NCI-H146 (cell line): ENCODE measurements at places on chromosomes 2 and 18.

DNA sequence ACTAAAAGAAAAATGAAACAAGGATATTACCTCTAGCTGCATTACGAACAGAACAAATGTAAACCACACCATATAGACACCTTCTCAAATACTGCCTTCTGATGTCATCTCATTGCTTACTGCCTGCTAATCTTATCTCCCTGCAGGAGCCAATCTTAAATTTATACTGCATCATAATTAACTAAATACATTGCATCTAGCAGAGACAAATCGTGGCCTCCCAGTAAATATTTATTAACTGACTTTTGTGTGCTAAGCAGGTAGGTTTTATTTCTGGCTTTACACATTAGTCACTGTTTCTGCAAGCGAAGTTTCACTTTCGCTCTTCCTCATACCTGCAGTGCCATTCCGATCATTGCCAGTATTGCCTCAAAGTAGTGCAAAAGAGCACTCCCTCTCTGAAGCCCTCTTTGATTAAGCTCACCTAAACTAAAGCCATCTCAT lies 67.5 kb downstream of the SPATS2L start:
- no peak for DNase-seq

GRCh38 chr2:231708773-231709635 lies 679 bp downstream of the PTMA start:
- DNase-seq: peak; percentile 36

DNA sequence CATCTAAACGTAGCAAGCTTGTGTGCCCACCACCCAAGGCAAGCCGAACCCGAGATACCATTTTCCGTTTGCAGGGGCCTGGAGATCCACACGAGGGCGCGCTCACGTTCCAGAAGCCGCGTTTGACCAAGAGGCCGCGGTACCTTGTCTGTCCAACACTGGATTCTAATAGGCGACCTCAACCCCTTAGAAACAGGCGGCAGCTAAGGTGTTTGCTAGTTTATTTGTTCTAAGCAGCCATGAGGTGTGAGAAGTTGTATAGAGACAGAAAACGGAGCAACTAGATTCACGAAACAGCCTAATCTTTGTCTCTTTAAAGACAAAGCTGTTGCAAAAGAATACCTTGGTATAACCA lies 4.2 kb downstream of the HOXD11 start:
- DNase-seq: peak; percentile 11

GRCh38 chr18:22829781-22830180 lies 103.3 kb upstream of the RBBP8 start:
- DNase-seq: no peak

- DNase-seq: peak; percentile 20
These were observed 192.8 kb upstream of the RAB12 start for GRCh38 chr18:8416212-8417019.

DNA sequence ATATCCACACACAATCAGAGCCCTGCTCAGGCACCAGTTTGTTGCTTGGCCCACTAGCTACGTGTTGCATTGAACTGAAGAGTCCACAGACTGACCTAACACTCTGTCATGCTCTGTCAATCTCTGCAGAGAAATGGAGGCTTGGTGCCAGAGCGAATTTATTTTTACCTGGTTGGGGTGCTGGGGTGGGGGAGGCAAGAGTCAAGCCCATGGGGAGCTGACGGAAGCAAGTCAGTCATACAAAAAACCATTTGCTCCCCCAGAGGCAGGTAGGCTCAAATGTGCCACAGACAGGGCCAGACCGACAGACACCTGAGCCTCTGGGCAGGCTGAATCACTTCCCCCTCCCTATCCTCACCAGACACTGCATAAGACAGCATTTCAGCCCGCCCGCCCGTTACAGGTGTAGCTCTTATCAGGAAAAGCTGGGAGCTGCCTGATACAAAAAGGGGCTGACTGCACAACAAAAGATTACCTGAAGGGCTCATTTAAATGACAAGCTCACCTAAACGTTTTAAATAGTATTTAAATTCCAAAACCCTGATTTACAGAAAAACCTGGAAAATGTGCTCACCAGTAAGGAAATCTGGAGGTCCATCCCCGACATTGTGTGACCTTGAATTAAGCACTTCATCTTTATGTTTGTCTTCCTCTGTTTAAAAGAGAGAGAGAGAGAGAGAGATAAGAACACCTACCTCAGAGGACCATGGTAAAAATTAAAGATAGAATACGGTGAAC lies 2.1 kb upstream of the PCBP1 start:
- peak; percentile 92 for DNase-seq

- DNase-seq: no peak
These were observed 45.2 kb downstream of the NCK2 start for GRCh38 chr2:105789745-105790460.

- no peak for DNase-seq
These were observed 655.8 kb downstream of the NUP35 start for GRCh38 chr2:183780072-183780471.

DNA sequence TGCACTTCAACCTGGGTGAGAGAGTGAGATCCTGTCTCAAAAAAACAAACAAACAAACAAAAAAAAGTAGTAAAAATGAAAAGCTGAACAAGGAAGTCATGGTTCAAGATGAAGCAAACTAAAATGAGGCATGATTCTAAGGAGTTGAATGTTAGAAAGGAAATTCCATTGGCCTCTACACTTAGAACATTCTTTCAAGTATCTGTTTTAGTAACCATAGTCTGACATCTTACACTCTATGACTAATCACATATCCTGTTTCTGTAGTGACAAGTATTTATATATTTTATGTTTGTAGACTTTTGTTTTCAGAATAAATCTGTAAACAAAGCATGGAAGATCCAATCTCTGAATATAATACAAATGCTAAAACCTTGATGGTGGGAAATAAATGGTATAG lies 164.1 kb downstream of the KIAA1328 start:
- DNase-seq: no peak

DNA sequence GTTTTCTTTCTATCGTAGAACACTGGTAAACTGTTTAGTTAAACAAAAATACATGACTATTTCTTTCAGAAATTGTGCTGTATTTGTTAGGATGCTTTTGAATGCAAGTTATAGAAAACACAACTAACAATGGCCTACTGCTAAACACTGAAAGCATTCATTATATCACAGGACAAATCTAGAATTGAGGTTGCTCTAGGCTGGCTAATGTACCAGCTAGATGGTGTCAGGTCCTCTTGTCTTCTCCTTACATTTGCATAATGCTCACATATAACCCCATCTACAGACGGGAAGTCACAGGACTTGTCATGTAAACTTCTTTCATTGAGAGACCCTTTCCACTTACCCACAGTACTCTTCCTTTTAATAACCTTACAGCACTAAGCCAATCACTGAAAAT lies 586.8 kb downstream of the DSC3 start:
- no peak for DNase-seq

DNA sequence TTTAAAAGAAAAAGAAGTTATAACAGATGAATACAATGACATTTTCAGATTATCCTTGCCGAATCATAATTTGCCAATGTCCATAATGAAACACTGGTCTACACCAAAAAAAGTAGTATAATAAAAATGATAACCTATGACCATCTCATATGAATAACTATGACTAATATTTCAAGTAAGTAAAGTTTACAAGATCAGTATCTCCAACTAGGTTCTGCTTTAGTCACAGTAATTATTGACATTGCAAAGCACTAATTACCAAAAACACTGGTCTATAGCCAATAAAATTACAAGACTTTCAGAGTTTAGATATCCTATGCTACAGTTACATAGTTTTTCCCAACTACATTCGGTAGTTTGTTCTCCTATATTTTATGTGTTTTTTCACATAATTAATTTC lies 136.7 kb downstream of the MEMO1 start:
- no peak for DNase-seq

GRCh38 chr2:102704531-102704930 lies 57.3 kb upstream of the TMEM182 start:
- DNase-seq: no peak

GRCh38 chr2:159050426-159050825 lies 82.0 kb downstream of the TANC1 start:
- DNase-seq: no peak

- no peak for DNase-seq
These were observed 886.7 kb downstream of the SUCLG1 start for GRCh38 chr2:83572400-83572799.

GRCh38 chr2:25281522-25281921 lies 60.2 kb downstream of the DNMT3A start:
- no peak for DNase-seq

GRCh38 chr2:81093031-81093430 lies 788.5 kb upstream of the LRRTM1 start:
- no peak for DNase-seq

GRCh38 chr2:102428573-102428972 lies 5.6 kb downstream of the IL18RAP start:
- no peak for DNase-seq

DNA sequence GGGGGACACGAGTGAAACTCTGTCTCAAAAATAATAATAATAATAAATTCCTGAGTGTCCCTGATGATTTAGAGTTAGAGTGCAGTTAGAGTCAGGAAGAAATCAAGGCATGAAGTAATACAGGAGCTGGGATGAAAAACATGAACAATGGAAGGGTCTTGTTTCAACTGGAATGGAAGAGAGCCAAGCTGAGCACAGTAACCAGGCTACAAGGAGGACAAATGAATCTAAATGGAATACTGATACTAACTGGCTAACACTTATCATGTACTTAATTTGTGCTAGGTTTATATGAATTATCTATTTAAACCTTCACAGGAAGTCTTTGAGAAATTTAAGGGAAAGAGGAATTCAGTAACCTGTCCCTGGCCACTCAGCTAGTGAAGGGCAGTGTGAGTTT lies 38.8 kb upstream of the PSME4 start:
- no peak for DNase-seq

DNA sequence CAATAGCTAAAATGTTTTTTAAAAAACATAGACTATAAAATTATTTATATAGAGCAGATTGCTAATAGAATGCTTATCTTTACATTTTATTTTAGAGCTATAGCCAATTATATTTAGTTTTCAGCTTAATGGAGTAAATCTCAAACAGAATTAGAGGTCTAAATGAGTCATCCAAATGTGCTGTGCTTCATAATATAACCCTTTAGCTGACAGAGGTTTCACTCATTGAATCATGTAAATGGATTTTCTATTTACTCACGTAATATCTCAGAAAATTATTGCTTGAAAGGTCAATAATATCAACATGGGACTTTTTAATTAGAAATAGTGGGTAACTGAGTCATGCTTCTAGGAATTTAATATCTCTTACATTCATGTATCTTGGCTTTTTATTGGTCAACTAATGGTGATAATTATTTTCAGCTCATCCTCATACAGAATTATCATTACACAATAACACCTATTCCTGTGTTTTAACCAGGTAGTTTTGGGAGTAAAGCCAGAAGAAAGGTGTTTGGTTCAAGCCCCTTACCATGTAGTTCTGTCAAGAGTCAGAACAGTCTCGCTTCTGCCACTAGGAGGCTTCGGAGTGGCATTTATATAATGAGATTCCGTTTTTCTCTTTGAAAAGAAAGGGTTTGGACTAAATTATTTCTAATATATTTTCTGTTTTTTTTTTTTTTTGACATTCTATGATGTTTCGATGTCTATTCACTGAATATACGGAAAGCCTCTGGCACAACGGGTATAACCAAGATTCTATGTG lies 217.6 kb downstream of the CDH7 start:
- DNase-seq: no peak

DNA sequence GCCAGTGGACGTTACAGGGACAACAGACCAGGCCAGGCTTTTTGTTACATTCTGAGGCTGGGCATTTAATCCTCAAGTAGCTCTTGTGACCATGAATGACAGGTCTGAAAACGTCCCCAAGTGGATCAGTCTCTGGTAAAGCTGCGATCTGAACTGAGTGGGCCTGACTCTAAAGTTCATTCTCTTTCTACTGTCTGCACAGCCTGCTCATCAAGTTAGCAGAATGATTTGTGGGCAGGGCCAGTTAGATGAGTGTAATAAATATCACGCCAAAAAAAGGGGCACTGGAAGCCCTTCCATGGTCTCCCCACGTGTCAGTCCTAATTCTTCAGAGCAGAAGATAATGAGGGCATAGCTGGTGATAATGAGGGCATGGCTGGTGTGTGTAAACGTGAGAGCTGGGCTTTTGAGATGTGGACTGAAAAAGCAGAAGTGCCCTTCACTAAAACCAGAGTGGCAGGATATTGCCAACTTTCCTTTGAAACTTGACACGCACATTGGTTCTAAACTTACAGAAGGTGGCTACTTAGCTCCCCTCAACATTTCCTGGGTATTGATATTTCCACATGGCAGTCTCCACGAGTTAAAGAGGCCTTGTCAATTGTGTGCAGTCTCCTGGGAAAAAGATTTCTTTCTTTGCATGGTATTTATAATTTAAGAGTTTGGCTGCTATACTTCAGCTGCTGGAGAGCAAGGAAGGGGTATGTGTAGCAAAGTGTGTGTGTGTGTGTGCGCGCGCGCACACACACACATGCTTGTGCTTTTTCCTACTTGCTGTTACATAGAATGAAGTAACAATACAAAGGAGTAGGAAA lies 72.7 kb upstream of the LYPD6B start:
- DNase-seq: no peak

DNA sequence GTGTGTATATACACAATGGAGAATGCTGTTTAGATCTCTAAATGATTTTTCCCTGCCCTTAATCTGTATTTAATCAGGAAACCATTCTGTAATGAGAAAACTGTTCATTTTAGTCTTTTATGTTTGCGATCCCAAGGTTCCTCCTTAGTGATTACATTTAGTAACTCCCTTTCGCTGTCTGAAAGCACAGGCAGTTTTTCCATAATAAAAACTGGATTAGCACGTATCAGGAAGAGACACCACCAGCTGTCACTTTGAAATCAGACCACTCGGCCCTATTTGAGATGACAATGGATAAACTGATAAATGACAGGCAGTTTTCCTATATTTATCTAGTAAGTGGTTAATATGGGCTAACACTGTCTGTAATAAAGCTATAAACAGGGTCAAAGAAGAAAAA lies 370.9 kb downstream of the NR4A2 start:
- DNase-seq: no peak

DNA sequence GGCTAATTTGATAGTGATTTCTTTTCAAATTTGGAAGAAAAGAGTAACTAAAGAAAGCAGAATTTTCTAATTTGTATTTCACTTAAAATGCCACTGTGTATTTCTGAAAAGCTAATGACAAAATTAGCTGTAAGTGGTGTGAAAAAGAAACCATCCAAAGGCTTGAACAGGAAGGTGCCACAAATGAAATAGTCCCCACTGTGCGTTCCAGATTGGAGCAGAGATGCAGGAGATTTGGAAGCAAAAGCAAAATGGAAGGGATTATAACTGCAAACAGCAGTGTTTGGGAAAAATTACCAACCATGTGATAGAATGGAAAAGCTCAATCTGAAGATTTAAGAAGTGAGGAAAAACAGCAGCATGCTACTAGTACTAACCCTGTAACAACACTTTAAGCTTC lies 498.7 kb downstream of the SUCLG1 start:
- DNase-seq: no peak

GRCh38 chr2:72162574-72162973 lies 14.9 kb upstream of the CYP26B1 start:
- DNase-seq: no peak

GRCh38 chr2:11750422-11750821 lies 4.0 kb downstream of the LPIN1 start:
- DNase-seq: no peak

DNA sequence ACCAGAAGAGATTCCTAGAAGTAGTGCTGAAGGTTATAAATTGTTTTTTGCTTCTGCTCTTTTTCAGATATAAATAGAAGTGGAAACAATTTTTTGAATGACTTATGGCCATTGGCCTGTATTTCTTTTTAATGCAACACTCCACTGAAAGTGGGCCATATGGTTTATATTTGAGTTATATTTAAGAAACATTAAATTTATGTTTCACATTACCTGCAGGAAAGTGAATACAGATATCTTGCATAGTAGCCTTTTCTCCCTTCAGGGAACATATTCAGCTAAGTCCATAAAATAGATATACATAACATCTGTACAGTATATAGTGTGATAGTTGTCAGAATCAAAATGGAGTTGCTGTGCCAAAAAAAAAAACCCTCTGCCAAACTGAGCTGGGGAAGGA lies 53.1 kb upstream of the EFEMP1 start:
- no peak for DNase-seq
